CD8-positive, alpha-beta memory T cell (primary cell): ENCODE measurements at places on chromosomes 4 and X. TPM values are rescaled to one million over a fixed set of nuclear protein-coding genes. Genes with fewer than 3 reads are reported as not detected.

- no peak overlapping the region for H3K27ac ChIP-seq
- no peak for DNase-seq
- H3K36me3 ChIP-seq: no peaks in the 10 kb centered on the region
- H3K27me3 ChIP-seq: no peaks in the 10 kb centered on the region
- H3K4me1 ChIP-seq: no peaks in the 10 kb centered on the region
These were observed 102.5 kb downstream of the POLA1 start for GRCh38 chrX:24796204-24796603.

FGFR3 gene
- 0.07 TPM for total RNA-seq

FAM3A gene
- 29.4 TPM for total RNA-seq

PAK3 gene
- 0.31 TPM for total RNA-seq
